ENCODE measurements at places on chromosomes 11 and 22.
A peak's percentile ranks its signal among the peaks of the same experiment; 100 is the strongest.

DNA sequence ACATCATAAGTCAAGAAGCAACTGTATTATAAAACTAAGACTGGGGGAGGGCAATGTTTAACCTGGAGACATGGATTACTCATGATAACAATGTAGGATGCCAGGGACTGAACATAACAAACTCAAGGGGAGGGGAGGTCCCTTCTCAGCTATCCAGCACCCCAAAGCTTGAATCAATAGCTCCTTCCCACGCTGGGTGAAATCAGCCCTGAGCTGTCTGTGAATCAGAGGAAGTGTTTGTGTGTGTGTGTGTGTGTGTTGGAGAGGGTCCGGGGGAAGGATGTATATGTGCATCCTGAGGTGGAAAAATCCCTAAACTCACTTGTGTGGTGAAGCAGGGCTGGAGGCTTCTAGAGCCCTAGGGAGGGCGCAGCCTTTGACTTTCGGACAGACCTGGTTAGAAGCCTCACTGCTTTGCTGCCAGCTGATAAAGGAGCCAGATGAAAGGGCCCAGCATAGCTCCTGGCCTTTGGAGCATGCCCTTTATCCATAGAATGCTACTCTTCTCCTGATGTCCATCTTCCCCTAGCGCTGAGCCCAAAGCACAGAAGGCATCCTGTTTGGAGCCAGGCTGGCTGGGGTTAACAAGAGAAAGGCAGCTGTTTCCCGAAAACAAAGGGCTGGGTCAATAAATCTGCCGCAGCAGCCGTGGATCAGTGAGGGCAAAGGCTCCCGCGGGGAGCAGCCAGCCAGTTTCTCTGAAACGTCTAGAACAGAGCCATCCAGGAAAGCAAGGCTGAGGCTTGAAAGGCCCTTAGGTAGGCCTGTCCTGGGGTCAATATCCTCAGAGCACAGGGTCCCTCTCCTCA is 35.8 kb downstream of the TNKS1BP1 start:
- DNase-seq: peak; percentile 32

DNA sequence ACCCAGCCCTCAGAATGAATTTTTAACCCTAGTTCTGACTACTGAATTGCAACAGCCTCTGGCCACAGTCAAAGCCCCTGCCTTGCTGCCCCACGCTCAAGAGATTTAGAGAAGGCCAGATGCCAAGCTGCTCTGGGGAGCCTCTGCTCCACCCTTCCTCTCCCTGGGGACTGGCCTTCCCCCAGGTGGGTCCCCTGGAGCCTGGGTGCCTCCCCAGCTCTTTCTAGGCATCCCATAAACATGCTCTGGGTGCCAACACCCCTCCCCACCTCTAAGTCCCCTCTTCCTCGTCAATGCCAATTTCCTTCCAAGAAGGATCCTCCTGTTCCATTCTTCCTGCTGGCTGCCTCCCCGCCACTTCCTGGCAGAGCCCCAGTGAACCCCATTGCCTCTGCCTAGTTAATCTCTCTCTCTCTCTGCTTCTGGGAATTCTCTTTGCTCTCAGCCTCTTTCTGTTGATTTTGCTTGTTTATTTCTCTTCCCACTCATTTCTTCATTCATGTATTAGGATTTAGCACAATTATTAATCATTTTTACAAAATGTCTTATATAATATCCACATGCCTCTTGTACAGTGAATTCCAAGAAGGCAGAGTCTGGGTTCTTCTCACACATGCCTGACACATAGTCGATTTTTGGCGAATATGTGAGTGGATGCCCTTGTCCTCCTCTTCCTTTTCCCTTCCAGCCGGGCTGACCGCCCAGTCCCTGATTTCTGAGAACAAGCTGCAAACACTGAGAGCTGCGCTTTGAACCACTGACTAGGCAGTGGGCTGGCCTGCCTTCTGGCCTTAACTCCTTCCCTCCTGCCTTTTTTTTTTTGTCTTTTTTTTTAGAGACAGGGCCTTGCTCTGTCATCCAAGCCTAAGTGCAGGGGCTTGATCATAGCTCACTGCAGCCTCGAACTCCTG is 17.5 kb downstream of the UQCR10 start:
- DNase-seq: no peak

GRCh38 chr11:105100206-105100605 is 39.4 kb downstream of the CARD18 start:
- DNase-seq: no peak

- DNase-seq: peak; percentile 88
Measured at GRCh38 chr22:26763633-26764361, 106.4 kb downstream of the MIAT start.

- no peak for DNase-seq
Measured at GRCh38 chr22:42026705-42027104, 28.1 kb downstream of the WBP2NL start.
